ENCODE measurements at places on chromosomes 11 and 22.
A peak's percentile ranks its signal among the peaks of the same experiment; 100 is the strongest.

DNA sequence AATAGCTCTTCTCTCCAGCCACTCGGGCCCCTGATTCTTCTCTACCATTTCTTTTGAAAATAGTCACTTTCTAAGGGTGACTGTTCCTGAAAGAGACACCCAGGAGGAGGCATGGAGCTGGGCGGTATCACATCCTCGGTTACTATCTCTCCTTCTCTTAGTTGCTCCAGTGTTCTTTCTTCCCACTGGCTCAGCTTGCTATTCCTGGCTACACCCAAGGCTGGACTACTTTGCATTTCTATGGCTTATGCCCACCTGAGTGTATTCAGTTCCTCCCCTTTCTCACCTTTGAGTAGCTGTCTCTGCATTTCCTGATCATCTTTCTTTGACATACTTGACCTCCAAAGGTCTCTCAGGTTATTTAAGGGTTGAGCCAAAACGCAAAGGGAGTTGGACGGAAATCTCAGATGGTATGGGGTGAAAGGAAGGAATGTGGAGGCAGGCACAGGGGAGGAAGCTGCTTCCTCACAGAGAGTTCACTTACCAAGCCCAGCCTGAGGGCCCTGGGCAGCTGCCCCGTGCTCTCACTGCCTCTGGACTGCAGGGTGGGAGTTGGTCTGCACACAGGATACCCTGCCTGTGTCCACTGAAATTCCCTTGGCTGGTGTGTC, 155.7 kb downstream of the SNX19 start:
- no peak for DNase-seq

DNA sequence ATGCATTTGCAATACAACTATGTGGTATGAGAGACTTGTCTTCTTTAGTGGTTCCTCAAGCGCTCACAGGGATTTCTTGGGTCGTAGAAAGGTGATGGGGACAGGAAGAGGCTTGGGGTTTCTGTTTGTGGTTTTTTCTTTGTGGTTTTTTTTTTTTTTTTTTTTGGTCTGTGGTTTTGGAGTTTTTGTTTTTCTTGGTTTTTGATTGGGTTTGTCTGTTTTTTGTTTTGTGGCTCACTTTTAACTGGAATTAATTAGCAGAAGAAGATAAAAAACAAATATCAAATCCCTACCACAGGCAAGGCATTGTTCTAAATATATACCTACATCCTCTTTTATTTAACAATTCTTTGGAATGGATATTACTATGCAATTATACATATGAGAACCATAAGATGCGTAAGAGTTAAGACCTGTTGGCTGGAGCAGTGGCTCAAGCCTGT, 5.5 kb downstream of the TTC28 start:
- DNase-seq: peak; percentile 9

DNA sequence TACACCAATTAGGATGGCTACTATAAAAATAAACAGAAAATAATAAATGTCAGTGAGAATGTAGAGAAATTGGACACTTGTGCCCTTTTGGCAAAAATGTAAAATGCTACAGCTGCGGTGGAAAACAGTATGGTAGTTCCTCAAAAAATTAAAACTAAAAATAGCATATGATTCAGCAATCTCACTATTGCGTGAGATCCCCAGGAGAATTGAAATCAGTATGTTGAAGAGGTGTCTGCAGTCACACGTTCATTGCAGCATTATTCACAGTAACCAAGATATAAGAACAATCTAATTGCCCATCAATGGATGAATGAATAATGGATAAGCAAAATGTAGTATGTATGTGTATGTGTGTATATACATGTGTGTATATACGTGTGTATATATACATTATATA, 6.8 kb downstream of the OR52N2 start:
- no peak for DNase-seq

DNA sequence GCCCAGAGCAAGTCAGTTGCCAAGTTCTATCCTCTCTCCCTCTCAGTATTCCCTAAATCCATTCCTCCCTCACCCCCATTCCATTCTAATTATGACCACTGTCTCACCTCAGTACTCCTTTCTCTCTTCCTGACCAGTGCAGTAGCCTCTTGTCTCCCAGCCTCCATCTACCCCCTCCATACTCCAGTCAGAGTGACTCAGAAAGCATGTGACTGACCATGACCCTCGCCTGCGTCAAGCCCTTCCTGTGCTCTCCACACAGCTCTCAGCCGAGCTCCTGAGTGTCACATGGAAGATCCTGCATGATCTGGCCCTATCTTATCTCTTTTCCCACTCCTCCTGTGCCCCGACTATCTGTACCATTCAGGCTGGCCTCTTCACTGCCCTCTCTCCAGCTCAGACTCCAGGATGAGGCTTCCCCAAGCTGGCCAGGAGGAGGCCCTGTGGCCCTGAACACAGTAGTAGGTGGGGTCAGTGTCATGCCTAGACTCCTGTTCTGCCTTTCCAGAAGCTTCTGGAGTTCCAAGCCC, 42.6 kb downstream of the NEU3 start:
- peak; percentile 29 for DNase-seq

GRCh38 chr11:112453601-112454577, 193.2 kb upstream of the PLET1 start:
- DNase-seq: peak; percentile 41

DNA sequence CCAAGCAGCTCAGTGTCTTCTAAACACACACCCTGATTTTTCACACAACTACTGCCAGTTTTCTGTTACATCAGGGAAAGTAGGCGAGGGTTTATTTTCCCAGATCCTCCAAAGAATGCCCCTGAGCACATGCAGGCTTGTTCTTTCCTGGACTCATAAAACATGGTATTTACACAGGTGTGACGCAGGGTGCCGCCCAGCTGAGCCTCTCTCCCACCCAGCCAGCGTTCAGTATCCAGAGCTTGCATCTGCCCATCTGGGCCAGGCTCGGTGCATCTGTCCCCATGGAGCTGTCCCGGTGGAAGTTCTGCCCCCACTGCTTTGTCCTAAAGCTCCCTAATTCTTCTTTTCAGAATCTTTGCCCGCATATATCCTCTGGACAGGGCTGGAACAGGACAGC, 44.8 kb upstream of the ISX start:
- DNase-seq: no peak

DNA sequence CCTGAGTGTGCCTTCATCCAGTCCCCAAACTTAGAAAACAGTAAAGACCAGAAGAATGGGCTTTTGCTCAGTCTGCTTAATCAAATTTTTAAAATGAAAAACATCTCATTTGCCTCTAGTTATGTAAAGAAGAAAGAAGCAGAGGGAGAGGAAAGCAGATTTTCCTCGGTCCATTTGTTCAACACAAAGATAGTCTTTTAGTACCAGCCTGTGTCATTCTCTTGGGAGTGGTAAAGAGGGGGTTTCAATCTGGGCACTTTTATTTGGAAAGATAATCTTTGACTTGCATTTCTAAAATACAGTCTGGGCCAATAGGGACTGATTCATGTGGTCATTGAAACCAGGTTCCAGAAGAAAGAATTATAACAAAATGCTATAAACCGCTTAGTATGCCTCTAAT, 29.5 kb downstream of the KREMEN1 start:
- DNase-seq: no peak

GRCh38 chr11:6442441-6442840, 1.7 kb upstream of the HPX start:
- DNase-seq: no peak

- no peak for DNase-seq
Measured at GRCh38 chr11:11478687-11479086, 125.6 kb upstream of the CSNK2A3 start.

- DNase-seq: no peak
Measured at GRCh38 chr11:5550440-5551095, 2.2 kb upstream of the OR52H1 start.

- no peak for DNase-seq
Measured at GRCh38 chr22:38487946-38488345, 18.2 kb downstream of the DDX17 start.

DNA sequence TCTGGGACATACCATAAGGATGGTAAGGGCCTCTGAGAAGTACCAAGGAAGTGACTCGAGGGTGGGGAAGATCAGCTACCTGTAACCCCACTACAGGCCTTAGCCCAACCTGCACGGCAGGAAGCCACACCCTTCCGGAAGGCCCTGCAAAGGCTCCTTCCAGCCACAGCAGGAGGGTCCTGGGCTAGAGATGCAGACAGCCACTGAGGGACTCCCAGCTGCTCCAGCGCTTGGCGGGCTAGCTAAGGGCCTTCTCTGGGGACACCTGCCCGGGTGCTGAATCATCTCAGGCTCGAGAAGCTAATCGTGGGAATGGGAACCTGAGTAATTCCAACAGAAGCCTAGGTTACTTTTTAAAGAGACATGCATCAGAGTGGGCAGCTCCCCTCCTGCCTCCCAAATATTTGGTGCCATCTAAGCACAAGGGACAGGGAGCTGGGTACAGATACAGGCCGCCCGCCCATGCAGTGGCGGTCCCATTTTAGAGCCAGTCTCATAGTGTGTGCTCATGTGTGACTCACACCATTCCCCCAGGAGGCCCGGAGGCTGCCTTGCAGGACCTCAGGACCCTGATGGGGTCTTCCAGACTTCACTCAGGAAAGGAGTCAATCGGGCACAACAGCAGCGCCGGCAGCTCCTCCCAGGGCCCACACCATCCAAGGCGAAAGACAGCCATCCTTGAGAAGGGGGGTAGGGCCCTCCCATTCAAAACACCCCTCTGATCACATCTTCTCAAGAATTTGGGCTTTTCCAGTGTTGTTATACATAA, 8.0 kb downstream of the MYH9 start:
- peak; percentile 42 for DNase-seq

- peak; percentile 74 for DNase-seq
Measured at GRCh38 chr11:62508336-62509058, 38.1 kb downstream of the AHNAK start.
